ENCODE measurements at places on chromosomes 3 and 15. TPM values are rescaled to one million over a fixed set of nuclear protein-coding genes. Genes with fewer than 3 reads are reported as not detected.

Gene KCNAB1
- 3.0 TPM for total RNA-seq

Gene NDUFAF3
- 165 TPM for total RNA-seq

Gene KIF7
- total RNA-seq: 1.9 TPM

DNA sequence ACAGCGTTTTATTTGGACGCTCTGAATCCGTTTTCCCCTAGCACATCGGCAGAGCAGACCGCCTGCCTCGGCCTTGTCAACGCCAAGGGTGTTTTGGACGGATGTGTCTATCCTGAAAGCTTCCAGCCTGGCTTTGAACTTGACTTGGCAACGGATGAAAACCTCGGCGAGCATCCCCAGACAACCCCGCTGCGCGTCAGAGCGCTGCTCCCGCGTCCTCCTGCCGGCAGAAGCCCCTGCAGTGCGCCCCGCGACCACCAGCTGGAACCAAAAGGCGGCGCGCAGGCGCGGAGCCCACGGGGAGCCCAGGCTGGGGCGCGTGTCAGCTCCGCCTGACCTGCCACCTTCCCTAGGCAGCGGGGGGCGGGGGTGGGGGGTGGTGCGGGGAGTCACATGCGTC is 26.2 kb upstream of the ARL8B start:
- DNase-seq: peak; percentile 52

DNA sequence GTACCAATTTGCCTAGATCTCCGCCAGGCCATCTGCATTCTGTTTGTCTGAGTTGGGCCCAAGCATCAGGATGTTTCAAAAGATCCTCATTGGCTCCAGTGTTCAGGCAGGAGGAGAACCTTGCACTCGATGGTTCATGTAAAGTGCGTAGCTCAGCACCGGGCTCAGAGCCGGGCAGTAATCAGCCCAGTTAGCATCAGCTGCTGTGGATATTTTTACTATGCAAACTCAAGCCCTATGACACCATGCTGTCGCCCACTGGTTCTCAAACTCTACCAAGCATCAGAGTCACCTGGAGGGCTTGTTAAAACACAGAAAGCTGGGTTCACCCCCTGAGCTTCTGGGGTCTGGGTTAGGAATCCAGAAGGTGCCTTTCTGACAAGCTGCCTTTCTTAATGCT is 310.8 kb downstream of the SHQ1 start:
- DNase-seq: no peak
